ENCODE measurements at places on chromosomes 4 and X.

DNA sequence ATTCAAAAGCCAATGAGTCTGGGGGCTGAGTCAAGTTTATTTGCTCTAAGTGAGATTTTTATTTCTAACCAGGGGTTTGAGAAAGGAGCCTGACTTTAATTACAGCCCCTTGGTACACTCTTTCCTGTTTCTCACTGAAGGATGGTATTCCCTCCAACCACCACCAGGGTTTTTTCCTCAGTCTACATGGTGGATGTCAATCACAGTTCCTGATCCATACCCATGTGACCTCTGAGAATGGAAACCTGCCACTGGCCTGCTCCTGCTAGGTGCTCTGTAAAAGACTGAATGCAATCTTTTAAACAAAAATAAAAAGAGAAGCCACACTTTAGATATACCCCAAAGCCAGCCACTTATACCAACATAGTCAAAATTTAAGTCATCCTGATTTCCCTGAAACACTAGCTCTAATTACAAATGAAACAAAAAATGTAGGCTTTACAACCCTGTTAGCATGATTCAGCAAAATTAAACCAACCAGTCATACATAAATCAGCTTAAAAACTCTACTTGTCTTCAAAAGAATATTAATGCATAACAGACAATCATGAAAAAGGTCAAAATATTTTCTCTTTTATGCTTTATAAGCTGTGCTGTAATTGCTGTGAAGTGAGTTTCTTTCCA, 112.1 kb upstream of the NWD2 start:
- DNase-seq, result no peak

DNA sequence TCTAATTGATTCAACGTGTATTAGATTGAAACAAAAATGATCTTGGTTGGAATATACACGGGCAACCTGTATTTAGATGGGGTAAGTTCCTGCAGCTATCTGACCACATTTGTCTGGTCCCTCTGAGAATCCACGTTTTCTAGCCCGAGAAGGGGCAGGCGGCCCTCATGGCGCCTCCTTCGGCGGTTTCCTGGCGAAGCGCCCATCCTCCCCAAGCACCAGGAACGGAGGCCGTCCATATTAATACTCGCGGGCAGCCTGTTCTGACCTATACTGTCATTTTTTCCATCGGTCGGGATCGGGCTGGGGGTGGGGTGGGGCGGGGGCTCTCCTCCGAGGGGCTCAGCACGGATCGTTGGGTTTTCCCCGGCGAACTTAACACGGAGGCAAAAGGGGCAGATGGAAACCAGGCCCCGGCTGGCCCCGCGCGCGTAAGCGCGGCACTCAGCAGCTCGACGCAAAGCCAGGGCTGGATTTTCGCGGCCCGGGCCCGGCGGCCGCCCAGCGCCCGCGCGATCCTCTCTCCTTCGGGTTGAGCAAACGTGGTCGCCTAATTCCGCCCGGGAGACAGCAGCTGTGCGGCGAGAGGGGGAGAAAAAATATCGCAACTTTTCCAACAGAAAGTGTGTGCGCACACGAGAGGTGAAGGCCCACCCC, 77.2 kb upstream of the BCOR start:
- peak; percentile 70 for DNase-seq

GRCh38 chr4:140135529-140136088, 18.4 kb downstream of the MAML3 start:
- no peak for DNase-seq

DNA sequence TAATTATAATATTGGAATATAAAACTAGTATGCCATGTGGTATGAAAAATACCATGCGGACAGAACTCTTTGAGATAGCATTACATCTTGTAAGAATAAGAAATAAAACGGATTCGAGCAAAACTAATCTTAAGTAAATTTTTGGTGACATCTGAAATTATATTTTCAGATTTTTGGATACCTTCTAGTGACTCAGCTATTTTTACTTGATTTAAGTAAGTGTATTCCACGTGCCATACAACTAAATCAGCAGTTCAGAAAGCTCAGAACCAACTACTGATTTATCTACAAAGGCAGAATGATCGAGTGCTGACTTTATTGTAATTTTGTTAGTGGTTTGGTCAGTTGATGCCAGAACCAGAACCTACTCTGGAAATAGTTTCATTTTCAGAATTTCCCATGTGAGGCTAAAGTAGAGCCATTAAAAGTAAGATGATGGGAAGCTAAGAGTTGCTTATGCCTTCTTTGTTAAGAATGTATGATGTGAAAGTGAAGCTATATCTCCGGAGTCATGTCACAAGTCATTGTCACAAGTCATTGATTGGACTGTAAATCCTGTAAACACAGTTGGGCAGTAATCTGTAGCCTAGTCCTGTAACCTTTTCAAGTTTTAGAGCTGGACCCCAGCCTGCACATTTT, 4.0 kb downstream of the ING2 start:
- no peak for DNase-seq

DNA sequence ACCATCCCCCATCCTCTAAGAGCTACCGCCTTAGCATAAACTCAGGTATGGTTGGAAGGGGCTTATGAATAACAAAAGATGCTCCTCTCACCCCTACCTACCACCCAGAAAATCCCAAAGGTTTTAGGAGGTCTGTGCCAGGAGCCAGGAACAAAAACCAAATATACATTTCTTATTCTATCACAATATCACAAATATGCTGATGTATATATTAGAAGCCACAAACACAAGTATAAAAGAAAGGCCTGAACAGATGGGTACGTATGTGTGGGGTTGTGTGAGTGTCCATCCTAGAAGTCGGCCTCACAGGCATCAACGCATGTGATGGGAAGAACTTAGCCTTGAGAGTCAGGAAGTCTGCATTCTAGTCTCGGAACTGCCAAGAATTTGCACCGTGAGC, 8.7 kb upstream of the ANXA5 start:
- DNase-seq, result no peak

DNA sequence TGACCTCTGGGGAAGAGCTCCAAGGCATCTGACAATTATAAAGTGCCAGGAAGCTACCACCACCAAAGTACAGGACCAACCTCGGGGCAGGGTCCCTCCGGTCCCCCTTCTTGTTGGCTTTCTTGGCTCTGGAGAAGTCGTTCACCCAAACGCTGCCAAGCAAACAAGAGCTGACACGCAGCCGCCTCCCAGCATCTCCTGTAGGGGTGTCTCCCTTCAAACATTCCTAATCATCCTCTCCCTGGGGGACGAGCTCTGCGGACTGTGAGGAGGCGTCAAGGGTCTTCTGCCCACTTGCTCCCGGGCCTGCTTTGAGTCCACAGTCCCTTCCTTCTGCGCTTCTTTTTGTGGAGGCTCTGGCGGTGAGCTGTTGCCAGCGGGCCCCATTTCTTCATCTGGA, 158.9 kb upstream of the MAB21L2 start:
- DNase-seq, result no peak

GRCh38 chr4:98260047-98260578, 1.1 kb upstream of the RAP1GDS1 start:
- DNase-seq, result peak; percentile 82

DNA sequence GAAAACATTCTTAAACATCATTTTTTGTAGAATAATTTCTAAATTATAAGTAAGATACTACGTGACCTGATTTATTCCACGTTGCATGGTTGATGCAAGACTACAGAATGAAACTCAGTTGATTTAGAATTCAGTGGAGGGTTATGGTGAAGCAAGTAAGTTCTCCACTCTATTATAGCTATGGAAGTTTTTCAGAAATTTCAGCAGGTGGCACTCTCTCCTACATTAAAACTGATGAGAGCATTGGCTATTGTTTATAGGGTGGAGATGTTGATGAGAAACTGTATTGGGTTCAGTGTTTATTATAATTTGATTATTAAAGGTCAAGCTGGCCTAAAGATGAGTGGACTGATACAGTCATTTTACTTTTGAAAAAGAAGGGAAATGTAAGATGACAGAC, 88.0 kb downstream of the FNIP2 start:
- DNase-seq, result no peak

- DNase-seq, result no peak
Measured at GRCh38 chrX:29531336-29531735, 684.0 kb upstream of the MAGEB2 start.

DNA sequence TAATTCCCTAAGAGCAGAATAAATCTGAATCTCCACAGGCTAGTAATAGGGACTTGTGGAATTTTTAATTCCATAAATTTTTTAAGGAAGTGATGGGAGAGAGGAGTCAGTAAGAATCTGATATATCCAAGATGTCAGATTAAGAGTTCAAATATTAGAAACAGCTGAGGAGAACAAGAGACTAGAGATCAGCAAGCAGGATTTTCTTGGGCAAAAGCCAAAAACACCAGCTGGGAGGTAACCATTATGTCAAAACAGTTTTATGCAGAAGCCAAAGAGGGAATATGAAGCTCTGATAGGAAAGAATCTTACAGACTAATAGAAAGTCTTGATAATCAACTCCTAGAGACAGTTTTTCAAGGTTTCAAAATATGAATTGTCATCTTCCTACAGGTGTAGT, 72.2 kb upstream of the RBPJ start:
- no peak for DNase-seq

- DNase-seq, result no peak
Measured at GRCh38 chrX:69088171-69088938, 76.9 kb downstream of the PJA1 start.

DNA sequence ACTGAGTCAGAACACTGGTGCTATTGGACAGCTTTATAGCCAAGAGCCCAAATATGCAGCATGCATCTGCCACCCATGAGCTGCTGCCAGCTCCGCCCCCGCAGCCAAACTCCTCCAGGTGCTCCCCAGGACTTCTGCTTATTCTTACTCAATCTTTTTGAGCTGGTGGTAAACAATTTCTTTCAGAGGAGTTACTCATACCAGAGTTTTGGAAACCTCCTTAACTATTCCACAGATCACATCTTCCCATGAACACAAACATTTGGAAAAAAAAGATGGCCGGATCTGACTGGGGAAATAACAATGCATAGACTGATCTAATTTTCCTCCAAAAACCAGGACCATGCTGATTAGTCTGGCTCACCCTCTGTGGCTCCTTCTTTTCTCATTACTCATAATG, 399.9 kb downstream of the GPM6A start:
- no peak for DNase-seq

DNA sequence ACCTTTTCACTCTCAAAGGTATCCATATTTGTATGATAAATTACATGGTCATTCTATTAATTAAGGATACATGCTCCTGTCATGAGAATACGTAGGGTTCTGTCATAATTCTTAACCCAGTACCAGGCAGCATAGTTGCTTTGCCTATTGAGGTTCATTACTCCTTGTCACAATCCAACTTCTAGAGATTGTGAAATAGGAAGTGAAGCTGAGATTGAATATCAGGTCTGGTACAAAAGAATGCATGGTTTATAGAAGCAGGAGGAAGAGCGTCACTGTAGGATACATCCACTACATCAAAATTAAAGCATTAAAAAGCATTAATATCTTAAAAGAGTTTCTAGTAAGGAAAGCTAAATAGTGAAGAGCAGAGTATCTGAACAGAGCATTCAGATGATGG, 647.0 kb downstream of the IQCM start:
- DNase-seq, result no peak

DNA sequence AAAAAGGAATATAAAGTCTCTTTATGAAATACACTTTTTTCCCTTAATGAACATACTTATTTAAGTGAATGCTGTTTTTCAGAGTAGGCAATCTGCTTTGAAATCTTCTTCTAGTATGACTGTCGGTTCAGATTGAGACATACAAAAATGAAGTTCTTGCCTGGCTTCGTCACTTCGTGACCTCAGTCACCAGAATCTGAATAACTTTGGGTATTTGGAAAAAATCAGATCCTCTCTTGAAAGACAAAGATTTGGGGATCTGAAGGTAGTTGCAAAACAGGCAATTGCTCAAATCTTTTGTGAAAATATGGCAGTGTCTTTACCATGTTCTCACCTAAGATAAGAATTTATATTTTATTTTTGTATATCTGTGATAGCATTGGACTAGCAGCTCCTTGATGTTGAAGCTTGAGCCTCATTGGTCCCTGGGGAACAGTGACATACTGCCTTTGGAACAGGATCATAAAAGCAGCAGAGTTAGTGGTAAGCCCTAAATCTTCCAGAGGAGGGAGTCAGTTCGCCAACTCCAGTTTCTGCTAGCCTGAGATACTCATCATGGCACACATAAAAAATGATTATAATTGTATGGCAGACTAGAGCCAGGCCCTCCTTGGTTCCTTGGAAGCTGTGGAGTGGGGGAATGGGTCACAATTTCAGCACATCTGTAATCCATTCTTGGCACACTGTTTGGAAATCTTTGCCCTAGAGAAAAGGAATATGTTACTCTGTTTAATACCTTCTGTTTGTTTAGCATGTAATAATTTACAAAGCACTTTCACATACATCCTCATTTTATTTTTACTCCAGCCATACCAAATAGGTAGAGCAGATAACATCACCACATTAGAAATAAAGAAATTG, 5.0 kb downstream of the ARFIP1 start:
- DNase-seq, result no peak

DNA sequence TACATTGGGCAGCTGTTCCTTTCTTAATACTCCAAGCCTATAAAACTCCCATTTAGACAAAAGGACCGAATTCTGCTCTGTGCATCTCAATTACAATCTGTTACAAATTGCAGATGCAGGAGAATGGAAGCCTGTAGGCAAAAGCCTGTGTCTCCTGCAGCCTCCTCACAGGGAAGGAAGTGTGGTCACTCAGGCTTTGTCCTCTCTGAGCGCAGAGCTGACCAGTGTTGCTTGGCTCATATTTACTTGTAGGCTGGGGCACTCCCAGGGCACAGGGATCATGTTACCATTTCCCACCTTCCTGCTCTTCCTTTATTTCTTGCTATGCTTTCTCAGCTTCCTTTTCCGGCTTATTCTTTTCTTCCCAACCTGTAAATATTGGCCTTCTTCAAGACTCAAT, 15.7 kb downstream of the SUPT20HL2 start:
- no peak for DNase-seq

DNA sequence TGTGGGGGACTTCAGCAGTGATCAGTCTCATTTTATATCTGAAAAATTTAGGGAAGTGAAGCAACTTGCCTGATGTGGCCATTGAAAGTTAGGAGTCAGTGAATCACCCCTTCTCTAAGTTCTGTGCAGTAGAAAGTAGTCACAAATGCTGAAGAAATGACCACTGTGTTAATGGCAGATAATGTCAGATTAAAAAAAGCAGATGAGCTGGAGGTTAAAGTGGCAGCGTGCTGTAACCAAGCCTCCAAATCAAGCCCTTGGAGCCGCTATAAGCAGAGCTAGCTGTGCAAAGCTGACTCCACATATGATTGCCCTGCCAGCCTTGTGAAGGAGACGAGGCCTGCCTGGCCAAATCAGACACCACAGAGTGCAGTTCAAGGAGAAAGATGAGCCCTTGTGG, 39.2 kb upstream of the PDE5A start:
- DNase-seq, result no peak

- DNase-seq, result no peak
Measured at GRCh38 chrX:15916704-15917084, 62.1 kb upstream of the AP1S2 start.

- no peak for DNase-seq
Measured at GRCh38 chrX:154310616-154311536, 15.3 kb downstream of the TKTL1 start.

- no peak for DNase-seq
Measured at GRCh38 chrX:9279234-9279544, 185.7 kb upstream of the TBL1X start.

DNA sequence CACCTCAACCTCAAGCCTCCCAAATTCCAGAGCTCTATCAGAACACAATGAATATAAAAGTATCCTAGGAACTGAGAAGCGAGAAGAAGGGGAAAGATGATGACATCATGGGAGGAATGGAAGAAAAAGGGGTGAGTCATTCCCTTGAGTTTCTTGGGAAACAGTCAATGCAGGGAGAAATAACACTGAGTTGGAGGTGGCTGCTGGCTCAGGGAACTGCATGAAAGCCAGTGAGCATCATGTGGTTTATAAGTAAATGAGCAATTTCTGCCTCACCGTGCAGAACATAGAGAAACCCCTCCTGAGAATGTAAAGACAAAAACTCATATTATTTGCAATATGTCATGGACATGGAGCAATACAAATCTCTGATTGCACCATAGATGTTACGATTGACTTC, 73.3 kb downstream of the SHOX start:
- DNase-seq, result no peak

All from suprapubic skin (tissue), 4 donors.